Activated CD4-positive, alpha-beta T cell treated with anti-CD3 and anti-CD28 coated beads for 24 hours (primary cell): ENCODE measurements at places on chromosomes 1 and 21.

DNA sequence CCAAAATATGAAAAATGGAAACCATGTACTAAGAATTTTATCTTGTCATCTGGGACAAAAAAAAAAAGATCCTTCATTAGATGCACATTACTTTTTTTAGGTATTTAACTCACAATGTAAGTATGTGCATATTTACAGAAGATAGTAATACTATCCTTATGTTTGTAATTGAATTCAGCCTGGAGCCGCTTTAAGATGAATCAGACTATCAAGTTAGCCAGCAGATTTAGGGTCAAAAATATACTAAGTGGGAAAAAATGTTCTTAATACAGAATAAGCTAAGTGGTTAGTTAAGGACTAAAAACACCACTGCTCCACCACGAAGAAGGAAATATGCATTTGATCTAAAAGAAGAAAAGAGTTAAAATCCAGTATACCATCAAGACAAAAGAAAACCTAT lies 49.1 kb downstream of the DSCAM start:
- DNase-seq = no peak

- no peak for DNase-seq
These were observed 192.2 kb upstream of the NRIP1 start for GRCh38 chr21:15256996-15257395.

GRCh38 chr21:42525029-42525581 lies 11.5 kb downstream of the SLC37A1 start:
- DNase-seq = no peak

GRCh38 chr1:160171980-160172379 lies 18.4 kb upstream of the CASQ1 start:
- DNase-seq = no peak

DNA sequence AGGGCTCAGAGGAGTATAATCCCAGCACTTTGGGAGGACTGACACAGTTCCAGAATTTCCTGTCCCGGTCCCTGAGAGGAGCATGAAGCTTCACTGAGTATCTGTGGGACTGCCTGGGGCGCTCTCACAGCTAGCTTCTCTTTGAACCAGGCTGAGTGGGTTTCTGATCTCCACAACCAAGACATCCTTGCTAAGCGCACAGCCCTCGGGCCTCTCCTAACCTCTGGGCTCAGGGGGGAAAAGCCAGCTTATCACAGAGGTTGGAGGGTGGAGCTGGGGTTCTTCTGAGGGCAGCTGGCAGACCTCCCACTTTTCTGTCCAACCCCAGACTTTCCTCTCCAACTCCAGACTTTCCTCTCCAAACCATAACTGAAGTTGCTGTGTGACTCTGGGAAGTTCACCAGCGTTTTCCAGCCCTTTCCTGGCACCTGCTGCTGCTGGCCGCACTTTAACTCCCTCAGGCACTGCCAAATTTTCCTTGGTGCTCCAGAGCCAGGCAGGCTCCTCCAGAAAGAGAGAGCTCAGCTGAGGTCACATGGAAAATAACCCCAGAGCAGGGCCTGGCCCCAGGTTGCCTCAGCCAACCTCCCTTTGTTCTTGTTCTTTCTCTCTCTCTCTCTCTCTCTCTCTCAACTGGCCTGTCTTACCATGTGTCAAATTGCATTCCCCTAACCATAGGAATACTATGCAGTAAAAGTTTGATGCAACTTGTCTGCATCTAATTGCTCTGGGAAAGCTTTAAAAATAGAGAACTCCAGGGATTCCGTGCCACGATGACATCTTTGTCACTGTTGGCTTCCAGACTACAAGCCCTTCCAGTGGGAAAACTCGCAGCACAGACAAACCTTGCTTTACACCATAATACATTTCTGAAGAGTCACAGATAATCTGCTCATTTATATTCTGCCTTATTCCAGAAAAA lies 49.5 kb downstream of the OLFML2B start:
- DNase-seq = no peak

GRCh38 chr1:145871994-145872924 lies 13.4 kb upstream of the PIAS3 start:
- DNase-seq = no peak

DNA sequence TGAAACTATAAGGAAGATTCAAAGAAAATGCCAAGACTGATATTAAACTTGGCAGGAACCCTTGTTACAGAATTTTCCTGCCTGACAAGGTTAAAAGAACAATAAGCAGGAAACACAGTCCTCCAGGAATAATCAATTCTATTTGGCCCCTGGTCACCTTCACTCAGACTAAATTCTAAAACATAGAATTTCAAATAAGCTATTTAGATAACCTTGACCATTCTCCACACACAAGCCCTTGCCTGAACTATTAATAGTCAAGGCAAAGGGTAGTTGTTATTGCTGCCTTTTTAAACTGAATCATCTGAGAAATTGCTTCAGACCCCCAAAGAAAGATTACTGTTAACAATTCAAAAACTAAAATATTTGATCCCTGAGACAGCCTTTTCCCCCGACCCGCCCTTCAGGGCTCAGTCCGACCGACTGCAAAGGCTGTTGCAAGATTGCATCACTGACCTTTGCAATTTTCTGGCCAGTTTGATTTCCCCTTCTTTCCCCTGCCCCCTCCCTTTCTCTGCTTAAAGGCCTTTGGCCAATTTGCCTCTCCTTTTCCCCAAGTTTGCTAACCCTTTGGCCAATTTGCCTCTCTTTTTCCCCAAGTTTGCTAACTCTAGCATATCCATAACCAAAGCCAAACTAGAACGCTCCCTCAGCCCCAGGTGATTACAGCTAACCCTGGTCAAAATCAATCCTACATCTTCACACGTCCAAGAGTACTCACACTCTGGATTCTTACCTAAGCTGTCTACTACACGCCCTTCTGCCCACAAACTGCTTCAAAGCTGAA lies 1.4 kb upstream of the G0S2 start:
- DNase-seq = no peak

DNA sequence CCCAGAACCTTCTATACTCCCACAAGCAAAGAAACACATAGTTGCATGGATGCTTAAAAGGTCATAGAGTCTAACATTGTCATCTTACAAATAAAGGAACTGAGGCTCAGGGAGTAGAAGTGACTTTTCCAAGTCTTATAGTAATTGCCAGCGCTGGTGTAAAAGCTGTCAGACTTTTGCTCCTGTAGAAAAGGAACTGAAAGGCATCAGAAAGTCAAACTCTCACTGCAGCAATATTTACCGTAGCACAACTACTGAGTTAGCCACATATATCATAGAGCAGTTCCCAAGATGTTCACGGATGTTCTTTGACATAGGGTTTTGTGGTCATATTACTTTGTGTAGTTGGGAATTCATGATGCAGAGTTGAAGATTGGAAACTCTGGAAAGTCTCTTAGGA lies 16.6 kb upstream of the USP24 start:
- no peak for DNase-seq

- no peak for DNase-seq
These were observed 19.2 kb upstream of the RGS8 start for GRCh38 chr1:182703539-182703938.

DNA sequence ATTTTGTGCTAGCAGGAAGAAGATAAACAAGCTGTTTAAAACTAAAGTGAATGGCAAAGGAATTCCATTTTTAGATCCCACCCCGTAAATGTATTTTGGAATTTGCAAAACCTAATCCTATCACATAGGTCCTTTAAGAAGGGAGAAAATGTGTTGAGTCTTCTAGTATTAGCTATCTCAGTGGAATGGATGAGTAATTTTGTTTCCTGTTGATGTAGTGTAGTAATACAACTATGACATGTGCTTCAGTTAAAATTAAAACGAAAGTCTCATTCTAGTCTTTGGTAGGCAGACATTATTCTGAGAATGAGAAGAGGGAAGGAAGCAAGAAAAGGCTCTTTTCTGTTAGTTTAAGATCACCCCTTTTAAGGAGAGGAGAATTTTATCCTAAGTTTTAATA lies 265.9 kb upstream of the C1orf105 start:
- DNase-seq = no peak

DNA sequence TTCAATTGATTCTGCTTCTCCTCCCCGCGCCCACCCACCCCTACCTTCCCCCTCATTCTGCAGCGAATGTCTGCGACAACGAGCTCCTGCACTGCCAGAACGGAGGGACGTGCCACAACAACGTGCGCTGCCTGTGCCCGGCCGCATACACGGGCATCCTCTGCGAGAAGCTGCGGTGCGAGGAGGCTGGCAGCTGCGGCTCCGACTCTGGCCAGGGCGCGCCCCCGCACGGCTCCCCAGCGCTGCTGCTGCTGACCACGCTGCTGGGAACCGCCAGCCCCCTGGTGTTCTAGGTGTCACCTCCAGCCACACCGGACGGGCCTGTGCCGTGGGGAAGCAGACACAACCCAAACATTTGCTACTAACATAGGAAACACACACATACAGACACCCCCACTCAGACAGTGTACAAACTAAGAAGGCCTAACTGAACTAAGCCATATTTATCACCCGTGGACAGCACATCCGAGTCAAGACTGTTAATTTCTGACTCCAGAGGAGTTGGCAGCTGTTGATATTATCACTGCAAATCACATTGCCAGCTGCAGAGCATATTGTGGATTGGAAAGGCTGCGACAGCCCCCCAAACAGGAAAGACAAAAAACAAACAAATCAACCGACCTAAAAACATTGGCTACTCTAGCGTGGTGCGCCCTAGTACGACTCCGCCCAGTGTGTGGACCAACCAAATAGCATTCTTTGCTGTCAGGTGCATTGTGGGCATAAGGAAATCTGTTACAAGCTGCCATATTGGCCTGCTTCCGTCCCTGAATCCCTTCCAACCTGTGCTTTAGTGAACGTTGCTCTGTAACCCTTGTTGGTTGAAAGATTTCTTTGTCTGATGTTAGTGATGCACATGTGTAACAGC lies 339.9 kb downstream of the NTNG1 start:
- DNase-seq = no peak

- DNase-seq = no peak
These were observed 20.2 kb upstream of the IVNS1ABP start for GRCh38 chr1:185337246-185337645.

DNA sequence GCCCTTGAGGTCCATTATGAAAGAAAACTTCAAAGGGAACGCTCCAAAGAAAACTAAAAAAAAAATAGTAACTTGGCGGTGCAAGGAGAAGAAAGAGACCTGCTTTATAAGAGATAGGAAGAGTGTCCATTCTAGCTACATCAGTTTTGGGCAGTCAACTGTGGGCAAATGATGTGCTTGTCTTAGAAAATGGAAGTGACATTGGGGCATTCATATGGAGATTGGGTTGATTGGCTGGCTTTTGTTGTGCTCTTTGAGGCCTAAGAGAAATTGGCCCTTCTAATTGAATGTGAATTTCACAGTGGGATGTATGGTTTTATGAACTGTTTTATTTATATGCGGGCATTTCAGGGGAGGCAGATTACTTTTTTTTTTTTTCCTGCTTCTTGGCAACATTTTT lies 13.2 kb downstream of the PPP1R12B start:
- no peak for DNase-seq

DNA sequence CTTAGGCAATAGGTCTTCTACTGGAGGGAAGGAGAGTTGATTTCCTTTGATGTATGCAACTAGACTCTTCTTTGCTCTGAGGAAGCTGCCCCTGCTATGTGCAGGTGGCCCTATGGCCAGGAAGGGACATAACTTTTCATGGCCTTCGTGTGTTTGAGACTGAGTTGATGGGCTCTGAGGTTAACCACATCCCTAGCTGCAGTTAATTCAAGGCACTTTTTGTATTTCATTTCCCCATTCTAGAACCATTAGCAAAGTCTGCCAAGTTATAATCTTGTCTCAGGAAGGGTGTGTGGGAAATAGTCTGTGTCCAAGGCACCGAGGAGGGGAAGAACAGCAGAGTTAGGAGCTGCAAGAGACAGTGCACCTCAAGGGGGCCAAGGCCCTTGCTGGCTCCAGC lies 2.5 kb downstream of the FCRL4 start:
- DNase-seq = no peak

GRCh38 chr1:240178366-240178765 lies 86.7 kb downstream of the FMN2 start:
- no peak for DNase-seq

DNA sequence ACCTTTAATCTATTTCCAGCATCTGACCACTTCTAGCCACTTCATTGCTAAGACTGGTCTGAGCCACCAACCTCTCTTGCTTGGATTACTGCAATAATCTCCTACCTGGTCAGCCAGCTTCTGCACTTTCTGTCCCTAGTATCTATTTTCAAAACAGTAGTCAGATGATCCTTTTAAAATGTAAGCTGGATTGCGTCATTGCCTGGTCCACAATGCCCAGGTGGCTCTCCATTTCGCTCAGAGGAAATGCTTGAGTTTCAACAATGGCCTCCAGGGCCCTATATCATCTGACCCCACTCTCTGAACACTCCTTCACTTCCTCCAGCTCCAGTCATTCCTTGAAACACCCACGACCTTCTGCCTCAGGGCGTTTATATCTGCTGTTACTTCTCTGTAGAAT lies 2.3 kb downstream of the FYB2 start:
- DNase-seq = no peak

DNA sequence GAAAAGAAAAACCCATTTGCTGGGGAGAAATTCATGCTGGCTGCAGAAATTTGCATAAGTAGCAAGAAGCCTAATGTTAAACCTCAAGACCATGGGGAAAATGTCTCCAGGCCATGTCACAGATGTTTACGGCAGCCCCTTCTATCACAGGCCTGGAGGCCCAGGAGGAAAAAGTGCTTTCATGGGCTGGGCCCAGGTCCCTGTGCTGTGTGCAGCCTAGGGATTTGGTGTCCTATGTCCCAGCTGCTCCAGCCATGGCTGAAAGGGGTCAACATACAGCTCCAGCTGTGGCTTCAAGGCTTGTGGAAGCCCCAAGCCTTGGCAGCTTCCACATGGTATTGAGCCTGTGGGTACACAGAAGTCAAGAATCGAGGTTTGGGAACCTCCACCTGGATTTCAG lies 93.0 kb downstream of the HFM1 start:
- DNase-seq = no peak

- no peak for DNase-seq
These were observed 58.4 kb downstream of the PLEKHA6 start for GRCh38 chr1:204301171-204301957.

DNA sequence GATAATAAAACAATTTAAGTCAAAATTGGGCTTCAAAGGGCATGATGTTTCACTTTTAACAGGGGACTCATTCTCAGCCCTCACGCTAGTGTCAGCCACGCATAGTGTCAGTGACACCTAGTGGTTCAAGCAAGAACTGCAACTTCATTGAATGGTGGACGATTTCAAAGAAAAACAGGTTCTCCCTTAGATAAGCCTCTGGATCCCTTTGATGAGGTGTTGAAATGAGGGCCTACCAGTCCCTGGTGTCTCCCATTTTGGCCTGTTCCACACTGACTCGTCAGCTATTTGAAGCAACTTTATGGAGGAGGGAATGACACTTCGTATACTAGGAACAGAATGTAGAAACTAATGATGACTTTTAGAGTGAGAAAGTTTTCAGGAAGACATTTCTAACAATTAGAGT lies 56.2 kb downstream of the FCRL5 start:
- no peak for DNase-seq
